ENCODE measurements at places on chromosomes 3 and 15.

DNA sequence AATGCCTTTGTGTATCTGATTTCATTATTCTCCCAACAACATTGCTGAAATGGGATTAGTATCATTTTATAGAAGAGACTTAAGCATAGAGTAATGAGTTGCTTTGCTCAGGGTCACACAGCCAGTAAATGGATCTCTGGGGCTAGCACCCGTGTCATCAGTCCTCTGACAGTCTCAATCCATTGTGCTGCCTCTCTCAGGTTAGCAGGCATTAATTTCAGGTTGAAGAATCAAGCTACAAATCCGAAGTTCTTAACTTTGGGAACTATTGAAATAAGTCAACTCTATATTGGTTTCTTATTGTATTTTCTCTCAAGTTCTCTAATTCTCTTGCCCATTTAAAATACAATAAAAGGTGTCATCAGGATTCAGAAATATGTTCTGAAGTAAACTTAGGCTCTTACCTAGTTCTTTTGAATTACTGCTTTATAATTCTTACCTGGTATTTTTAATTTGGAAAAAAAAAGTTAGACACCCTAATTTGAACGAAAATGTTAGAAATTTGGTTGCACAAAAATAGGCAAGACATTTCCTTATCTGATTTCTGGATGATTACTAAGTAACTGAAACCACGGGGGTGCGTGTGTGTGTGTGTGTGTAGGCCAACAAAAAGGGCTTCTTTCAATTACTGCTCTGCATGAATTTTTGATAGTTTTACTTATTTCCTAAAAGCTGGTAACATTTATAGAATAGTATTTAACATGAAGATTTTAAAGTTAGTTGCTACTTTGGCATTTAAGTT is 189.8 kb downstream of the MBNL1 start:
- ATAC-seq, result no peak

DNA sequence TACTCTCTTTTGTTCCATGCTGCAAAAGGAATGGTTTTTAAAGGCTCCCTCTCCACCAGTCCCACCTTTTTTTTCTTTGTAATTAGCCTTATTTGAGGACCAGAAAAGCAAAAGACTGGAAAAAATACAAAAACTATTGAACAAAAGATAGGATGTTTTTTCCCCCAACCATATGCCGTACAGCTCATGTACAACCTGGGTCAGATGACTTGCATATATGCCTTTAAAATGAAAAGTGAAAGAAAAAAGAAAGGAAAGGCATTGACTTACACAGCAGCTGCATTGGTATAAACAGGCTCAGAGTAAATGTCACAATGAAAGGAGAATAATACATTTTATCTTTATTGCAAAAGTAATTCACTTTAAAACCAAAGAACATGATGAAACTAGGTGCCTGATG is 69.5 kb upstream of the CMC1 start:
- ATAC-seq, result no peak

GRCh38 chr3:163016251-163016650 is 1519.6 kb downstream of the OTOL1 start:
- no peak for ATAC-seq

GRCh38 chr15:56950979-56951378 is 32.5 kb downstream of the TCF12 start:
- ATAC-seq, result no peak

GRCh38 chr15:63985221-63986184 is 60.8 kb downstream of the DAPK2 start:
- ATAC-seq, result no peak

GRCh38 chr3:184642631-184643285 is 69.1 kb downstream of the MAGEF1 start:
- no peak for ATAC-seq

GRCh38 chr3:24773798-24774197 is 279.1 kb upstream of the THRB start:
- peak; percentile 63 for ATAC-seq

DNA sequence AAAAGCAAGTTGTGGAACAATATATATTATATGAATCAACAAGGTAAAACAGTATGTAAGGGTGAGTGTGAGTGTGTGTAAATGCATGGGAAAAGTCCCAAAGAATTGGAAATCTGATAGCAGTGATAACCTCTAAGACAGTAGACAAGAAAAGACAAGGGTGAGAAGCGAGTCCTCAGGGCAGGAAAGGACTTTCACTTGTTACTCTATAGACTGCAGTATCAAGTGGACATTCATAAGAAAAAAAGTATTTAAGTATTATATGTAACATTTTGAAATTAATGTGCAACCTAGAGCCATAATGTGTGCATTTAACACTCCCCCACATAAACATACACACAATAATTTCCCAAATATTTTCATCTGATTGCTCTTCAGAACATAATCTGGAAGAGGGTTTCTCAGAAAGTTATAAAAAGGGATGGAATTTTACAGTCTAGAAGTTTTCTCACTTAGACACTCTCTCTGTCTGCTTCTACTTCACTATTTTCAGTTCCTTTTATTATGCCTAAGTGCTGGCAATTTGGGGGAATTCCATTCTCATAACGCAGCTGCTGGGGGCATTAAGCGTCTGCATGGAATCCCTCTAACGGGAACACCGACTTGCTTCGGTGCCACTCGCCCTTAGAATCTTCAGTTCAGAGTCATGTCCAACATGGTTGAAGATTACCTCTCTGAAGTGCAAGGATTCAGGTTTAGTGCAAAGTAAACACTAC is 50.0 kb upstream of the CDIN1 start:
- ATAC-seq, result no peak
